ENCODE measurements at places on chromosomes 16 and 17.

GRCh38 chr16:88813269-88814143 is 1.8 kb upstream of the APRT start:
- no peak for DNase-seq

DNA sequence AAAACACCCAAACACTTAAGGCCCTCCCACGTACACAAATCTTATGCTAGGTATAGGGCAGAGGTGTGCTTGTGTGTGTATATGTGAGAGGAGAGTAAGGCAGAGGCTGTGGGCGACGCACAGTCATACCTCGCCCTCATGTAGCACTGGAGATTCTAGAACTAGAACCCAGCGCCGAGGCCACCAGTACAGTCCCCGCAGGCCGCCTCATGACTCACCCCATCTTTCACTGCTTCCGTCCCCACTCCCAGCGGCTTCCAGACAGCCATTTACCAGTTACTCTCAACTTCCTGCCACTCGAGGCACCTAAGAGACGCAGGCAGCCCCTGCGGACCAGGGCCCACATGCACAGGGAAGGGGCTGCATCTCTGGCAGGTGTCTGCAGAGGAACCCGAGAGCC is 23.2 kb upstream of the CYTH1 start:
- DNase-seq, result no peak

DNA sequence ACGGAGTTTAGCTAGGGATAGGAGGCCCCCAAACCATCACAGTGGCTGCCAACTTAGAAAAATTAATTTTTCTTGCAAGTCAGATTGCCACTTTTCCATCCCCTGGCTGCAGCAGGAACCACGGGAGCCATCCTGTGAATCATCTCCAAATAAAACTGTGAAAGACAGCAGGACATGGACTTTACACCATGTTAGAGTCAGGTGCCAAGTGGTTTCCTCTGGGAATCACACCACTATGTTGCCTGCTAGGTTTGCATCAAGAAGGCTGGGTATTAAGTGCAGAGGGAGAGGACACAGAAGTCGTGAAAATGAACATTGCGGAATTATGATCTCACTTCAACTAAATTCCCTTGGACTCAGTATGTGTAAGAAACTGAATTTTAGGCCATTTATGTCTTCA is 471.3 kb upstream of the GOT2 start:
- DNase-seq, result no peak

DNA sequence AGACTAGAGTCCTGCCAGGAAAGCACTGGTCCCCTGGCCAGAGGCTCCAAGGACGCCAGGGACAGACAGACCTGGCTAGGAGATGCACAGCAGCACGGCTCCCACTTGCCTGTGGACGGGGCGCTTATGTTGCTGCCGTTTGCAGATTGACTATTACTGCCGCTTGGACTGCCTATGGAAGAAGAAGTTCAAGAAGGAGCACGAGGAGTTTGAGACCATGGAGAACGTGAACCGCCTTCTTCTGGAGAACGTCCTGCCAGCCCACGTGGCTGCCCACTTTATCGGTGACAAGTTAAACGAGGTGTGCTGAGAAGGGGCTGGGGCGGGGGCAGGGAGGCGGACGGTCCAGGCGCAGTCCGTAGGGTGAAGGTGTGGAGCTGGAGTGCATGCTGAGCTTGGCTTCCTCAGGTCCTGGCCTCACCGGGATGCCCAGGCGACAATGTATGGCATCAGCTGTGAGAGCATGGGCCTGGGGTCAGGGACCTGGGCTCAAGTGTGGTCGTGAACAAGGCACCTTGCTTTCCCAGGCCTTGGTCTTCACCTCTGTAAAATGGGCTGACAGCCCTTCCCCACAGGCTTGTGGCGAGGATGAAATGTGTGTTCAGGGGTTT is 45.6 kb downstream of the ADCY7 start:
- no peak for DNase-seq

- peak; percentile 87 for DNase-seq
Measured at GRCh38 chr17:77247048-77247541, 106.3 kb downstream of the SEC14L1 start.

DNA sequence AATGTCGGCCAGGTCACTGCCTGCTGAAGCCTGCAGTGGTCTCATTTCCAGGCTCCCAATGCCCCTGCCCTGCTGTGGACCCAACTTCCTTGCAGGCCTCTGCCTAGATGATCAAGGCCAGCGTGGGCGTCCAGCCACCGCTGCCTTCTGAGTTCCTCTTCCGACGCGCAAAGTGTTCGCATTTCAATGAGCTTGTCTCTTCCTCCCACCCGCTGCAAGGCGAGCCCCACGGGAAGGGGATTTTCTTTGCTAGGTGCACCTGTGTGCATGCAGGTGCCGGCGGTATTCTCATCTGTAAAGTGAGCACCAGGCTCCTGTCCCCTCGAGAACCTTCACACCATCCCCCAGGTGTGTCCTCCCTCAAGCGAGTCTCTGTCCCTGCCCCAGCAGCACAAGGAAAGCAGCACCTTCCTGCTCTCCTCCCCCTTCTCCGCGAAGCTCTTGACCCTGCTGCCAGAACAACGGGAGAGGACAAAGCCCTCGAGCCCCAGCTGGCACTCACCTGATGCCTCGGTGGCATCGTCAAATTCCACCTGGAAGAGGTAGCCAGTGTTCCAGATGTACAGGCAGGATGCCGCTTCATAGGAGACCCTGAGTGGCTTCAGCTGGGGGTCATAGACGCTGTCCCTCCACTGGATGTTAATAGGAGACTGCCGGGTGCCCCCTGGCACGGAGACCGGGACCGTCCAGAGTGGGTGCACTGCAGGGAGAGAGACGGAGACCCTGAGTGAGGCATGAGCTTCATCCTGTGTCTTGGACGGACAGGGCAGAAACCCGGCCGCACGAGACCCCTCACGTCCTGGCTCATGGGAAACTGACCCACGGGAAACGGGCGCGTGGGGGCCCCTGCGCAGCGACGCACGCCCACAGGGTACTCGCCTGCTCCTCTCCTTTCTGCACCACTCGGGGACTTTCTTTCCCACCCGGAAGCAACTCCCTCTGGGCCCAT is 9.8 kb downstream of the CA5A start:
- no peak for DNase-seq

DNA sequence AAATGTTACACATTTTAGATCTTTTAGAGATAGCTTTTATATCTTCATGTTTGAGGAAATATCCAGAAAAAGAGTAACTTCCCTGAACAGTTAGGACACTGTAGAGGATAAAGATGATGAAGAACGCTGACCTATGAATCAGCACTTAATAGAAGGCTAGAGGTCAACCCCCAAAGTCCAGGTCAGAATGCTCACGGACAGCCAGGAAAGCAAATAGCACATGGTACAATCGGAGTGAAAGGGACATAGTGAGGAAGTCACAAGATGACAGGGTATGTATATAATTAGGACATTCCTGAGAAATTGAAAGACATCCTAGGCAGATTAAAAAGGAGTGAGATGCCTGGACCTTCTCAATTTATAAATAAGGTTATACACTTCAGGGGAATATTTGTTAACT is 55.1 kb upstream of the CNTNAP4 start:
- DNase-seq, result peak; percentile 19

GRCh38 chr17:79393358-79394052 is 217.3 kb downstream of the RBFOX3 start:
- peak; percentile 90 for DNase-seq

DNA sequence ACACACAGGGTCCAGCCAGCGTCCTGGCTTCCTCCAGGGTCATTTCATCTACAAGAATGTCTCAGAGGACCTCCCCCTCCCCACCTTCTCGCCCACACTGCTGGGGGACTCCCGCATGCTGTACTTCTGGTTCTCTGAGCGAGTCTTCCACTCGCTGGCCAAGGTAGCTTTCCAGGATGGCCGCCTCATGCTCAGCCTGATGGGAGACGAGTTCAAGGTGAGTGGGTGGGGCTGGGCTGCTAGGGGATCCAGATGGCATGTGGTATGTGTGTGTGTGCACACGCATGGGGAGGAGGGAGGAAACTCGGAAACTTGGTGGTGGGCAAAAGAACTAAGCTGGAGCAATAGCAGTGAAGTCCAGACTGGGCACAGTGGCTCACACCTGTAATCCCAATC is 11.5 kb downstream of the CETP start:
- no peak for DNase-seq

DNA sequence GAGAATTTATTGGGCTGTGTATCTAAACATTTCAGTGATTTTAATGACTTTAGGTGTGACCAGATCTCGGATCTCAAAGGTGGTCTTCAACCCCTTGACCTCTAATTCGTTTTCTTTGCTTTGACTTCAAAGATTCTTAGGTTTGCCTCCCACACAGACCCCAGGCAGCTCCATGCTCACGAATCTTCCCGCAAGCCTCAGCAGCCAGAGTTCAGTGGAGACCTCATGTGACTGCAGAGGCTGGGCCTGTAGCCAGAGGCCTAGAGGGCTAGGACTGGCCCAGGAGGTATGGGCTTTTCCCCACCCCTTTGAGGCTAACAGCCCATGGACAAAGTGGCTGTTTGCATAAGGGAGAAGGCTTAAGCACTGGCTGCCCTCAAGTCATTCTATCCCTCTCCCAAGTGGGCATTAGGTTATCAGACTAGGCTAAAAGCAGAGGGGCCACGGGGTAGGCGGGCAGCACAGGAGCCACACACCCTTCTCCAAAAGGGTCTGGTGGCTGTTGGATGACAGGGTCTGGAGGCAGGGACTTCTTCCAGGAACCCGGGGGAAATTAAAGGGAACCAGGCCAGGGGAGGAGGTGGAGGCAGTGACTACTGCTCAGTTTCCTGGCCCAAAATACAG is 3.0 kb downstream of the HIRIP3 start:
- no peak for DNase-seq

- no peak for DNase-seq
Measured at GRCh38 chr16:84082835-84083569, 33.7 kb downstream of the MBTPS1 start.

GRCh38 chr17:80447790-80448189 is 28.6 kb downstream of the NPTX1 start:
- DNase-seq, result no peak

- DNase-seq, result peak; percentile 50
Measured at GRCh38 chr17:9138161-9138717, 116.9 kb downstream of the NTN1 start.

GRCh38 chr17:56809106-56809819 is 24.5 kb downstream of the C17orf67 start:
- no peak for DNase-seq

DNA sequence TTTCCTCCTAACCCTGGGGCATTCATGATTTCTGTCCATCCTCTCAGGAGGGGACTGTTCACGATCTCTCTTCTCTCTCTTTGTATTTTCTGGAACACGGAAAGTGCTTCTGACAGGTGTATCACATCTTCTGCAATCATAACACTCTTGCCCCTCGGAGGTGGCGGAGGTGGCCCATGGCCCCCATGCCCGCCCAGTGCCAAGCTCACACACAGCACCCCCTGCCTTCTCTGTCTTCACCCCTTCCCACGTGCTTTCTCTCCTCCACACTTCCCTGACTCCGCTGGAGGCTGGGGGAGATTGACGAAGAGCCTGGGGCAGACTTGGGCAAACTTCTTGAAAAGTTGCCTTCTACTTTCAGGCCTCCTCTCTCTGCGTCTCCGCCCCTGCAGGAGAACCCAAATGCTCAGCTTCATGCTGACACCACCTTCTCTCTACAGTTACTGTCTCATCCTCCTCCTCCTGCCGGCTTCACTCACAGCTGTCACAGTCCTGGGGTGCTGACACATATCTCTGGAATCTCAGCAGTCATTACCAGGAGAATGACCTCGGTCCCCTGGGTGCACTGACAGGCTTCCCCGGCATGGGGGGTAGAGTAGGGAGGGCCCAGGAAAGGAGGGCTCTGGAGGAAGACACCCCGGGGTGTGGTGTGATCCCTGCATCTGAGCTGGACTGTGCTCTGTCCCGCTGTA is 127.1 kb downstream of the ENGASE start:
- no peak for DNase-seq
